Naive thymus-derived CD8-positive, alpha-beta T cell (primary cell): ENCODE measurements at places on chromosomes 16 and 17. TPM values are rescaled to one million over a fixed set of nuclear protein-coding genes. Genes with fewer than 3 reads are reported as not detected.

TP53TG3 gene
- not detected for total RNA-seq

CTRB1 gene
- total RNA-seq: not detected

CCDC154 gene
- 15.5 TPM for total RNA-seq

GNAO1 gene
- 0.65 TPM for total RNA-seq

DHX40 gene
- total RNA-seq: 33.8 TPM

HOXB9 gene
- not detected for total RNA-seq

FBXW10 gene
- not detected for total RNA-seq

GPR142 gene
- total RNA-seq: not detected

HASPIN gene
- 0.57 TPM for total RNA-seq

POLR2C gene
- total RNA-seq: 104 TPM

CDR2L gene
- 0.10 TPM for total RNA-seq

SLC5A10 gene
- total RNA-seq: not detected

P2RX5 gene
- 22.1 TPM for total RNA-seq

SPEM3 gene
- total RNA-seq: not detected

SEZ6 gene
- not detected for total RNA-seq

FASN gene
- total RNA-seq: 32.3 TPM

NMRAL1 gene
- 53.7 TPM for total RNA-seq

PMP22 gene
- total RNA-seq: 0.27 TPM

KRTAP4-9 gene
- not detected for total RNA-seq

PPP1R1B gene
- not detected for total RNA-seq

ANKFN1 gene
- total RNA-seq: not detected

TOM1L1 gene
- total RNA-seq: not detected

NPIPB13 gene
- 40.8 TPM for total RNA-seq

KRT24 gene
- not detected for total RNA-seq

PRSS22 gene
- total RNA-seq: not detected

SLC6A4 gene
- total RNA-seq: not detected

USP43 gene
- total RNA-seq: 0.10 TPM

KRT12 gene
- total RNA-seq: not detected

KRT39 gene
- total RNA-seq: not detected

LLGL2 gene
- total RNA-seq: 30.3 TPM

MYH1 gene
- not detected for total RNA-seq

HOXB1 gene
- total RNA-seq: not detected

ITGAD gene
- total RNA-seq: not detected

PRSS33 gene
- total RNA-seq: not detected

SULT1A2 gene
- total RNA-seq: 0.66 TPM

ATP2A1 gene
- 0.58 TPM for total RNA-seq

FOXN1 gene
- not detected for total RNA-seq

PHOSPHO1 gene
- total RNA-seq: not detected

PIMREG gene
- total RNA-seq: not detected

KRTAP1-5 gene
- not detected for total RNA-seq

SCN4A gene
- total RNA-seq: 0.22 TPM

PRDM7 gene
- total RNA-seq: not detected

NBR1 gene
- total RNA-seq: 81.3 TPM

PEX12 gene
- total RNA-seq: 6.8 TPM
